ENCODE measurements at places on chromosomes 1 and 21. TPM values are rescaled to one million over a fixed set of nuclear protein-coding genes. Genes with fewer than 3 reads are reported as not detected.

Gene DISP1
- total RNA-seq, result 7.1 TPM

Gene ATP5PO
- total RNA-seq, result 139 TPM

Gene LGALS8
- 76.7 TPM for total RNA-seq

Gene FAM110D
- 0.49 TPM for total RNA-seq

Gene TFAP2E
- 0.74 TPM for total RNA-seq

Gene MORC3
- total RNA-seq, result 93.2 TPM

Gene ATF3
- 2.2 TPM for total RNA-seq

Gene TM2D1
- 54.6 TPM for total RNA-seq

Data from temporal lobe (tissue), 4 donors.